ENCODE measurements at places on chromosomes 7 and 10.

DNA sequence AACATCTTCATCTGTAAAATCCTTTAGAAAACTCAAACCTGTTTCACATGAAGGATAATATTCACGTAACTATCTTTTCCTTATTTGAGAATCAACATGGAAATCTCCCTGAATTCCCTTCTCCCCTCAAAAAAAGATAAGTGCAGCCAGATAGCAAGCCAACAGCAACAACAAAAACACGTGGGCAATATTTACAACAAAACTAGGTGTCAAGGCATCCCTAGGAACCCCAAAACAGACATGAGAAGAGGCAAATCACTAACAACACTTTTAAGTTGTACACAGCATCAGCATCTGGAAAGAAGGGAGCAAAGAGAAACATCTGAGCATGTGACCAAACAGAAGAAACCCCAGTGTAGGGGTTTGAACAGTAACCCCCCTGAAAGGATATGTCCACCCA is 12.2 kb downstream of the ARHGAP21 start:
- DNase-seq = no peak

DNA sequence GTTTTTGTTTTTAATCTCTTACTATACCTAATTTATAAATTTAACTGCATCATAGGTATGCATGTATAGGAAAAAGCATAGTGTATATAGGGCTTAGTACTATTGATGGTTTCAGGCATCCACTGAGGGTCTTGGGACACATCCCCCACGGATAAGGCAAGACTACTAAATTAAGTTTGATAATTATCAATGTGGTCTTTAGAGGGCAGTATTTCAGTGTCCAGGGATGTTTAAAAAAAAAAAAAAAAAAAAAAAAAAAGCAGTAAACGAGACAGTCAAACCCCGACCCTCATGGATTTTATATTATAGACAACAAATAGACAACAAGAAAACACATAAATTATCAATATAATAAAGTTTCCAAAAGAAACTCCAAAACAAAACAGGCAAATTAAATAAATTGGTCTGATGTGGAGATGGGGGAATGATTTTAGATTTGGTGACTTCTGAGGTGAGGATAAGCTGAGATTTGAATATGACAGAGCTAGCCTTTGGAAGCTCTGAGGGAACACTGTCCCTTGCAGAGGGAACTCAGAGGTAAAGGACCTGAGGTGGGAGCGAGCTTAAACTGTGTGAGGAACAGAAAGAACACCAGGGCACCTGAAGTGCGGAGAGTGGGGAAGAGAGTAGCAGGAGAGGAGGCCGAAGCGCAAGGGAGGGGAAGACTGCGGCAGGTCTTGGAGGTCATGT is 14.8 kb downstream of the ACSM6 start:
- peak; percentile 30 for DNase-seq

DNA sequence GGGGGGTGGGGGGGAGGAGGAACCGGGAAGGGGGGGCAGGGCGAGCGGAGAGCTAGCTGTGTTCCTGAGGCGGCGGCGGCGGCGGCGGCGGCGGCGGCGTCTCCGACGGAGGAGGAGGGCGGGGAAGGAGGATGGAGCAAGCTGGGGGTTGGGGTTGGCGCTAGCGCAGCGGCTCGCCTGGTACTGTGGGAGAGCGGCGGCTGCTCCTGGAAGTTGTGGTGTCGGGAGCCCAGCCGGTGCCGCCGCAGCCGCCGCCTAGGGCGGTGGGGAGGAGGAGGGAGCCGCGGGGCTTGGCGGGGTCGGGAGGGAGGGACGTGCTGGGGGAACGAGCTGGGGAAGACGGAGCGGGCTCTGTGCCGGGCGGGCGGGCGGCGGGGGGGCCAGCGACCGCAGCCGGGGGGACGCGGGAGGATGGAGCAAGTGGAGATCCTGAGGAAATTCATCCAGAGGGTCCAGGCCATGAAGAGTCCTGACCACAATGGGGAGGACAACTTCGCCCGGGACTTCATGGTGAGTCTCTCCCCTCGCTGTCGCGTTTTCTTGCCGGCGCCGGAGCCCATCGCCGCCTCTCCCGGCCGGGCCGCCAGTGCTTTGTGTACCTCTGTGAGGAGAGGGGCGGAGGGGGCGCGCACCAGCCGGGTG is at the start of gene PTPN12:
PTPN12 (plus strand) TSS at position 160 of the 642 bp plus-strand sequence; CDS start at position 412, 252 bp downstream.
- peak; percentile 6 for DNase-seq

GRCh38 chr10:659688-660141 is 29.8 kb downstream of the DIP2C start:
- no peak for DNase-seq

DNA sequence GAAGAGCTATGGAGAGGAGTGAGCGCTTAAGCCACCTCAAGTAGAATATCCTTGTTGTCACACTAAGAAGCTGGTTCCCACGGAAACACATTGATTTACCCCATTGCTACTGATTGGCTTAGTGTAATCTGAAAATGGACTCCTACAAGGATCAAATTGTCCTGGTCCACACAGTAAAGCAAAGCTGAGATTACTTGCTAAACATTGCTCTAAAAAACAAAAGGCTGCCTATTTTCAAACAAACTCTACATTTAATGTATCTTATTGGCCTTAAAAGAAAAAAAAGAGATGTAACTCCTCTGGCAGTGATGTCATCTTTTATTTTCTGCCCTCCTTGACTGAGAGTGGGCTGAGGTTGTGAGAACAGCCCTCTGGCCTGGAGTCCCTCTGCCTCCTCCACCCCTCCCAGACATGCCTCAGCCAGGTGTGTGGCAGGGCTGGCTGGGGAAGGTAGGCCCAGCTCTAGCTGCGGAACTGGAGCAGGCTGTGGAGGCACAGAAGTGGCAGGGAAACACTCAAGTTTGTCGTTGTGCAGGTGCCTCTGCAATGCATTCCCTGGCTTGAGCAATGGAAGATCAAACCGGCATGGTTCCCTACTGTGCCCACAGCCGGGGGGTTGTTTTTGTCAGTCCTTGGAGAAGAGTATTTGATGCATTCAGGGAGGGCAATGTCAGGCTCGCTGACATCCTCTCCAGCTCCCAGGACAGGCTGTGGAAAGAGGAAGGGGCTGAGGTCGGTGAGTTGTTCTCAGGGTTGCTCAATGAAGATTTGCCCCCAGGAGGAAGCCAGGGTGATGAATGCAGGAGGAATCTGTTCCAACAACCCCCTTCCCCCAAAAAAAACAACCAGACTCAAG is 9.1 kb downstream of the KLF6 start:
- no peak for DNase-seq
